ENCODE measurements at places on chromosomes 11 and 22.
A peak's percentile ranks its signal among the peaks of the same experiment; 100 is the strongest.

DNA sequence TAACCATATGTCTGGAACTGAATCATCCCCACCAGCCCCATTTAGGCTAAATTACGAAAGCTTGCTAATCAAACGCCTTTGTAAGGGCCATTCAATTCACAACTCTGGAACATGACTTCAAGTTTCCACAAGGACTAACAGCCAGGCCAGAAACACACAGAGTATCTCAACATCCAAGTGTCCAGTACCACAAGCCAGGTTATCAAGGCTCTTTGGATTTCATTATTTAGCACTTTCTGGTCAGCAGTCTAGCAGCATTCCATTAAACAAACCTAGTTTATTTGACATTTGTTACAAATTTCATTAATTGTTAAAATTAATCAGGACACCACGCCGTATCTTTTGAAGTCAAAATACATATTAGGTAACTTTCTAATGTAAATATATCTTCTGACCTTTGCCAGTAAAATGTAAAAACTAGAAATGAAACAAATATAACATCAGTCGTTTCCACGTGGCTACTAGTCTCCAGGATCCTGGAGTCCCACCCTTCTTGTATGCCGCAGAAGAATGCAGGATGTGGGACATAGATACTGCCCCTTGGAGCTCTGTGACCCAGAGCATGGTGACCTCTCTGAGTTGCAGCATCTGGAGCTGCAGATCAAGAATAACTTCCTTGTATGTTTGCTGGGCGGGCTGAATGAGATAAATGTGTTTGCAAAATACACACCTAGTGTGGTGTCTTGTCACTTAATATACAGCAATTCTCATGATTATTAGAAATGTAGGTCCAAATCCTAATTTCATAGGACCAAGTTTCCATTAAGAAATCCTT is 64.7 kb downstream of the MPPED2 start:
- no peak for DNase-seq

- DNase-seq = no peak
Observed at GRCh38 chr11:90661233-90661632, 438.4 kb upstream of the CHORDC1 start.

GRCh38 chr11:116701297-116701801 is 71.4 kb downstream of the BUD13 start:
- DNase-seq = peak; percentile 56

DNA sequence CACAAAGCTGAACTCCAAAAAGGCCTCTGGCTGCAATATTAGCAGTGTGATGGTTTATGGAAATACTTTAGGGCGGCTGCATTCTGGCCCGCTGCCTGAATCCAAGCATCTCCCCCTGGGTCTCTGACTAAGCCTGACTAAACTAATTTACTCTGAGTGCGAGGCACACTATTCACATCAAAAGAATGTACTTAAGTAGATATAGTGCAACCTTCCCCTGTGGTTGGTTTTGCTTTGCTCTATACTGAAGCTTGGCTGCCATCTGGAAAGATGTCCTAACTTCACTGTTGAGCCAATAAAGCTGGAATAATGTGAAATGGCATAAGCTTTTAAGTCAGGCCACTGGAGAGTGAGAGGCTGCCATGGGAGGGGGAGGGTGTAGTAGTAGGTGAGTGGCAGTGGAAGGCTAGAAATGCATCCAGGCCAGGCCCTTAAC is 321.6 kb downstream of the AASDHPPT start:
- DNase-seq = peak; percentile 94

DNA sequence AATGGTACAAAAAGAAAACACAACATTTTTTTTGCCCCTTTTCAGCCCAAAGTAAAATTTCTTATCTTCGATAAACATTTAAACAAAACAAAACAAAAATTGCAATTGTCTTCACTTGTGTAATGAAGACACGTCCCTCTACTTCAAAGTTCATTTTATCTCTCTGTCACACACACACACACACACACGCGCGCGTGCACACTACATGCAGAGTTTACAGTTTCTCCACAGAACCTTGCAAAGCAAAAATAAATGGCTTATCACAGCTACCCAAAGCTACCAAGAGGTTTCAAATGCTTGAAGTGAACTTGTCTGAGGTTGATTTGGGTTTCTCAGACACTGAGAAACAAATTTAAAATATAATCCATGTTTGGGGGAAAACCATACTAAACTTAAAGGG is 72.3 kb downstream of the ETS1 start:
- DNase-seq = no peak

DNA sequence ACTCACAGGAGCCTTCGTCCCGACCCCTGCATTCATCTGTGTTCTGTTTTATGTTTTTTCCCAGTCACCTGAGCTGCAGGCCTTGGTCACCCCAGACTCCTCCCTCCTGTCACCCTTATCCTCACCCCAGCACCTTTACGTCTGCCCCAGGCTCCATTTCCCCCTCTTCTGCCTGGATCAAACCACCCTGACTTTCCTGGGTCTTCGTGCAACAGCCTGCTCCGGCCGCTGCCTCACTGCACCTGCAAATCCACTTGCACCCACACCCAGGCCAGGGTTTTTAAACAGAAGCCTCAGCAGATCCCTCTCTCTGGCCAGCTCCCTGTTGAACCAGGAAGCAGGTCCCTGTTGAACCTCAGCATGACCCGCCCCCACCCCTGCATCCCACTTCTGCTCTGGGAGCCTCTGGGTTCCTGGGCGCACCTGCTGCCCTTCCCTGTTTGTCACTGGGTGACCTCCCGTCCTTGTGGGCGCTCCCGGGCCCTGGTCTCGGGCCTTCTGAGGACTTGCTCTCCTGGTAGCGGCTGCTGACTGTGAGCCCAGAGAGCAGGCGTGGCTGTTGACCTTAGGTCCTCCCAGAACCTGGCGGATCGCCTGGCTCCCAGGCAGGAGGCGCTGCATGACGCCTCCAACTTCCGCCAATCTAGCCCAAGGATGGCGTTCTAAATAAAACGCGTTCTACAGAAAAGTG is 12.8 kb downstream of the MAPK8IP2 start:
- DNase-seq = no peak

GRCh38 chr11:56876621-56877275 is 112.0 kb upstream of the OR5AK2 start:
- no peak for DNase-seq

DNA sequence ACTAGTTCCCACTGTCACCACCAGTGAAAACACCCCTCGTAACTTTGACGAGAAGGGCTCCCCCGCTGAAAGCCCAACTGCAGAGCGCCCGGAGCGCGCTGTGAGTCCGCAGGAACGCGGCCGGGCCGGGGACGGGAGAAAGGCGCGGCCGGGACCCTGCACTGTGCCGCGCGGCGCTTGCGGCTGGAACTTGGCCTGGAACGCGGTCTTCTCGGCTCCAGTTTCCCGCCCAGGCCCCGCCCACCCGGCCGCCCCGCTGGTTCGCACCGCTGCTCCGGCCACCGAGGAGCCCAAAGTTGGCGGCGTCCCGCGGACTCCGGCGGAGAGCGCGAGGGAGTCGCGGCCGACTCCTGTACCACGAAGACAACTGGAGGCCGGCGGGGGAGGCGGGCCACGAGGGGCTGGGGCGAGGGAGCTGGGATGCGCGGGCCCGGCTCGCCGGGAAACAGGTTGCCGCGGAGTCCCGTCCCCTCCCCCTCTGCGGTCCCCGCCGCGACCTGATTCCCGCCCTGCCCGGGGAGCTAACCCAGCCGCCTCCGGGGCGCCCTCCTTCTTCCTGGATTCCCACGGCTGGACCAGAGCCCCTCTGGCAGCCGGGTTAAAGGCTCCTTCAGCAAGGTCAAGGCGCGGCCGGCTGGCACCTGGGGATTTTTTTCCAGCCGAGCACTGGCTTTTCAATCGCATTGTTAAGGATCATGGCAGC is 3.4 kb downstream of the TENM4 start:
- peak; percentile 85 for DNase-seq

- no peak for DNase-seq
Observed at GRCh38 chr22:28425211-28425610, 254.4 kb downstream of the TTC28 start.

GRCh38 chr11:109132539-109132938 is 289.5 kb upstream of the C11orf87 start:
- DNase-seq = no peak
